HepG2 (cell line): ENCODE measurements at places on chromosomes 5 and 9. TPM values are rescaled to one million over a fixed set of nuclear protein-coding genes. Genes with fewer than 3 reads are reported as not detected.

DNA sequence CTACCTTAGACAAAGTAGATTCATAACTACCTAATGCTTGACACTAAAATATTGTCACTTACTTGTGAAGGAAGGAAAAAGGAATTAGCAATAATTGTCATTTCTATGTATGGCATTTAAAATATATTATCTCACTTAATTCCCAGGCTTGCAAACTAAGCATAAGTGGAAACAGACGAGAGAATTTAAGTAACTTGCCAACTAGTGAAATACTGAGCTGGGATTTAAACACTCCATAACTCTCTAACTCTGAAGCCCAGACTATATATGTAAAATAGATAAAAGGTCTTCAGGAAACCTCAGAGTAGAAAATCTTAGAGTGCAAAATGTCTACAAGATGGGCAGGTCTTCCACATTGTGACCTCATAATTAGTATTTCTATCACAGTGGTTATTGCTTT lies 257.8 kb downstream of the SAXO1 start:
- peaks cover 7% of the 10 kb centered on the region; the same call in 2 of the 3 replicates for H3K27me3 ChIP-seq
- no peaks in the 10 kb centered on the region for H3K36me3 ChIP-seq
- H3K4me1 ChIP-seq = 0 out of 2 replicates have a peak, but pooled peaks cover 6% of the 10 kb centered on the region
- H3K27ac ChIP-seq = no peak overlapping the region

Gene FOXD4L4
- 0.38 TPM in 1 of 2 replicates, not detected in the other for total RNA-seq

- peak; percentile 70 for DNase-seq
- H3K27ac ChIP-seq = peak within 1 kb of the TSS; percentile 52
- H3K4me3 ChIP-seq = peak within 1 kb of the TSS; percentile 83
- no peaks in the 10 kb centered on the region for H3K36me3 ChIP-seq
- peaks cover 3% of the 10 kb centered on the region; the same call in 1 of the 2 replicates for H3K27me3 ChIP-seq
- H3K4me1 ChIP-seq = peaks cover 64% of the 10 kb centered on the region
Measured at GRCh38 chr9:136991993-136992818, at the start of gene PAXX. Gene PAXX, plus strand, starts transcription at chr9:136992422. Its CDS starts 22 bp downstream, at chr9:136992444.

DNA sequence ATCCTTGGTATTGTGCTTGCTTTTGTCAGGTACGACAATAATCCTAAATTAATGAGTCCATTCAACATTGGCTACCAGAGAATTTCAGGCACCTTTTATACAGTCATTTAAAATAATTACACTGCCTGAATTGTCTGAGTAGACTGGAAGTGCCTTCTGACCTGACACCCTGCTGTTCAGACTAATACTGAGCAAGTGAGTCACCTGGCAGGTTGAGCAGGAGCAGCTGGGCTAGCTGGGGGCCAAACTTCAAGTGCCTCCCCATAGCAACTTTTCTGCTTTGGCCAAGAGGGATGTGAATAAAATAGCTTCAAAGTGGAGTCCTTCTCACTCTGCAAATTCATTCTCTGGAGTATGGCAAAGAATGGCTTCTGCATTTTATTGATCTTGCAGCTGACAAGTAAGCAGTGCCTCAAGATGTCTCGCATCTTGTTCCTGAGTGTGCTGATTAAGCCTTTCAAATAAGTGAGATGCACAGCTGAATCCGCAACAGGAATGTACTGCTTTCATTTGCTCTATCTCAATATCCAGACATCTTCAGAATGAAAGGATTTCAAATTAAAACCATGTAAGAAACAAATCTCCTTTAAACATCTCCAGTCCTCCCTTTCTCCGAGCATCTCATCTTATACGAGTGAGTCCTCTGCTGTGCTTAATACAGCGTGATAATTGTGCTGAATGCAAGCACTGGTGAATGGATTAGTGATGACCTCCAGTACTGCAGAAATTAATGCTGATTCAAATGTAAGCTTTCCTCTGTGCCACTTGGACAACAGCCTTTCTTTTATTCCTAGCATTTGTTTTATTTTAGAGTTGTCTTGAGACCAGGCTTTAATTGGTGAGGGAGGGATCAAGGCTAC lies 271.2 kb downstream of the EDIL3 start:
- H3K36me3 ChIP-seq = no peaks in the 10 kb centered on the region
- H3K4me3 ChIP-seq = no peak overlapping the region
- no peaks in the 10 kb centered on the region for H3K27me3 ChIP-seq
- no peak for DNase-seq
